IPS-NIHi11 (cell line): ENCODE measurements at places on chromosomes 4 and X.
A peak's percentile ranks its signal among the peaks of the same experiment; 100 is the strongest.

- no peak for DNase-seq
Observed at GRCh38 chr4:158166701-158167100, 6.1 kb downstream of the GASK1B start.

DNA sequence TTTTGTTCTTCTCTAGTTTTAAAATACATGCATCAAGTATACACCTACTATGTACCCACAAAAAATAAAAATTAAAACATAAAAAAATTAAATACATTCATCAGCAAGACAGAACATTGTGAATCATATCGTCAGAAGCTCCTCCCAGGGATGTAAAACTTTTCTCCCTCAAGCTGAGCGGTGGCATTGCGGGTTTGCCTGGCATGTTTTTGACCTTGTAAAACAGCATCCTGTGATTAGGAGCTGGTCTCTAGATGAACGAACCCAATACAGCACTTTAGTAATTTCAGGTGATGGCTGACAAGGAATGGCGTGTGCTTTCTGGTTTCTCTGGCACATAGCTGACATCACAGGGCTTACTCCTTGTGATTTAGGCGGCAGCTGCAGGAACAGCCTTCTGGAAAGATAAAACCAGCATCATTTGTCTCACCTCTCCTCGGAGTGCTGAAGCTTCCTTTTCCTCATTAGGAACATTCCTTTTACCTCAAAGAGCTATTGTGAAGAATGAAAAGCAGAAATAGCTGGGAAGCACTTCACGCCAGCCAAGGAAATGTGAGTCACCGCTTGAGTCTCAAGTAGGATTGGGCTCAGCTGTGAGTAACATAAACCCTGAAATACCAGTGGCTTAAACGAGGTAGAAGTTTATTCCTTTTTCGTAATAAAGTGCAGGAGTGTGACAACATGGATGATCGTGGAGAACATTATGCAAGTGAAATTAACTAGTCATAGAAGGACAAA is 44.3 kb downstream of the NYX start:
- peak; percentile 34 for DNase-seq

DNA sequence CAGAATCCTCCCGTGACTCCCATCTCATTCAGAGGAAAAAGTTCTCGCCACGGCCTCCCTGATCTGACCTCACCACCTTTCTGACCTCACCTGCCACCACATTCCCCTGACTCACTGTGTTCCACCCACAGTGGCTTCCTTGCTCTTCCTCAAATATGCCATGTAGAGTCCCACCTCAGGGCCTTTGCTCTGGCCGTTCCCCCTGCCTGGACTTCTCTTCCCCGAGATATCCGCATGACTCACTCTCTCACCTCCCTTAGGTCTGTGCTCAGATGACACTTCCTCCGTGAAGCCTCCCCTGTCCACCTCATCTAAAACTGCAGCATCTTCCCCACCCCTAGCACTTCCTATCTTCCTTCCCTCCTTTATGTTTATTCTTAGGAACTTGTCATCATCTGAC is 7.2 kb upstream of the TSPYL2 start:
- DNase-seq = no peak

DNA sequence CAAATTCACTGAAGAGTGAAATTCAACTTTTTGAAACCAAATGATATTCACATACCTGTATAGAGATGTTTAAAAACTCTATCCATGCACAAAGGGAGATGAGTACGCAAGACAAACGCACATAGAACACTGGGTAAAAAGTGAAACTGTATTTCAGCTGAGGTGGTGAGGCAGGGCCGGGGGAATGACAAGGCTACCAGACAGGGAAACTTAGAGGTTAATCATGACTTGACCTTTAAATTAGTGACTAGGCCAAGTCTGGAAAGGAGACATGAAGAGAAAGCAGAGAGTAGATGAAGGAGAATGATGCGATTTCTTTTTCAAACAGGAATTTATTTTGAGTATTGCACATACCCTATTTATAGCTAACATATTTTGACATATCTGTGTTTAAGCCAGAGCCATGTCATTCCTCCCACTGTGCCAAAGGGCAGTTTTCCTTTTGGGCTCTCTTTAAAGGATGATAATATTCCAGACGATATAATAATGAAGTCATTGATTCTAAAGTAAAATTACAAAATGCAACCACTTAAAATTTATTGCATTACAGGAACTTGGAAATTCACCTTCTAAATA is 49.4 kb downstream of the ARHGEF6 start:
- no peak for DNase-seq

GRCh38 chrX:45850775-45851433 is 650.2 kb upstream of the DIPK2B start:
- DNase-seq = peak; percentile 17

- DNase-seq = no peak
Observed at GRCh38 chrX:95760356-95760755, 924.3 kb upstream of the DIAPH2 start.

DNA sequence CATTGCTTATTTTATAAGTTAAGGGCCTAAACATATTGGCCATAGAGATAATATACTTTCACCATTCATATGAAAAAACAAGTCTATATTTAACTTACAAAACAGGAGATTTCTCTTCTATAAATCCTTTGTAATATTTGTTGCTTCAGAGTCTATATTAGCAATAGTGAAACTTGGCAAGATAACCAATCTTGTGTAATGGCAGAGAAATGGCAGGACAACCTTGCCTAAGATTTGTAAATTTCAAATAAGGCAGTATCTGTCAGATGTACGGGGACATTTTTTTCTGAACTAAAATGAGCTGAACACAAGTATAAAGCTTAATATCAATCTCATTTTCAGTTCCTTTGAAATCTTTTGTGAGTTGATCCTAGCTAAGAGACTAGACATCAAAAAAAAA is 17.8 kb upstream of the CPEB2 start:
- no peak for DNase-seq

DNA sequence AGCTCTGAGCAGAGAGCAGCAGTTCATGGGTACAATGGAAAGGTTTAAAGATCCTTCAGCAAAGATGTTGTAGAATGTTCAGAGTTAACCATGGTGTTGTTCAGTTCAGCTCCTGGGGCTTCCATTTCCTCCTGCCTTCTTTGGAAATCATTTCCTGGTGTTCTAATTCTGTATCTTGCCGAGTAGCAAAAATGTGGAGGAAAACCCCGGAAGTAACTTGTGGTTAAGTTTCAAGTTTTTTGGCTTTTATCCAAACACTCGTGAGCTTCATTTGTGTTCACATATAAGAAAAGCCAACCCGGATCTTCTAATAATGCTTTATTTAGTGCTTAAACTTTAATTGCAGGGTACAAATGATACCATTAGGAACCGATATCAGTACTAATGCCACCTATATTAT is 33.6 kb upstream of the ARX start:
- DNase-seq = no peak

GRCh38 chrX:31435592-31435991 is 363.8 kb upstream of the FTHL17 start:
- peak; percentile 51 for DNase-seq

DNA sequence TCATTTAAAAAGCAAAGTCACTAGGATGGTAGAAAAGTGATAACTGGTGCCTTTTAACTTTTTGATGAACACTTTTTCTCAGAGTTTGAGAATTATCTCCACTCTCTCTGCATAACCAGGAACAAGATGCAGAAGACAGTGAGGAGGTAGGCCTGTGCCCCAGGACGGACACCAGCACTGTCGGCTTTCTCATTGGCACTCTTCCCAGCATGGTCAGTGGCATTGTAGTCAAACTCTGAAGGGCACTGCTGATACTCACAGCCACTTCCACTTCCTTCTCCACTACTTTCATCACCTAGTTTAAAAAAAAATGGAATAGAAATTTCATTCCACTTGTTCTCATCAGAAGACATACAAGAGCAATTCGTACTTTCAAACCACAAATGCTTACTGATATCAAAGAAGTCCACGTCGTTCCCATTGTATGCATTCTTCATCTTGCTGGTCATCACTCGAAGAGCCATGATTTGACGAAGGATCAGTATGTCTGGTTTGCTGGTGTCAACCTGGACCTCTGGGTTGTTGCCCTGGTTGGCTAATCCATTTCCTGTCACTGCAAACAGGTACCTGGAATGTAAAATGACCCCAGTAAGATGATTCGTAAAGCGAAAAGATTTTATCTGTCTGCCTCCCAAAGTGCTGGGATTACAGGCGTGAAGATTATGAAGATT is 84.8 kb upstream of the TFDP3 start:
- DNase-seq = no peak

GRCh38 chr4:100631281-100631968 is 113.6 kb upstream of the EMCN start:
- no peak for DNase-seq

DNA sequence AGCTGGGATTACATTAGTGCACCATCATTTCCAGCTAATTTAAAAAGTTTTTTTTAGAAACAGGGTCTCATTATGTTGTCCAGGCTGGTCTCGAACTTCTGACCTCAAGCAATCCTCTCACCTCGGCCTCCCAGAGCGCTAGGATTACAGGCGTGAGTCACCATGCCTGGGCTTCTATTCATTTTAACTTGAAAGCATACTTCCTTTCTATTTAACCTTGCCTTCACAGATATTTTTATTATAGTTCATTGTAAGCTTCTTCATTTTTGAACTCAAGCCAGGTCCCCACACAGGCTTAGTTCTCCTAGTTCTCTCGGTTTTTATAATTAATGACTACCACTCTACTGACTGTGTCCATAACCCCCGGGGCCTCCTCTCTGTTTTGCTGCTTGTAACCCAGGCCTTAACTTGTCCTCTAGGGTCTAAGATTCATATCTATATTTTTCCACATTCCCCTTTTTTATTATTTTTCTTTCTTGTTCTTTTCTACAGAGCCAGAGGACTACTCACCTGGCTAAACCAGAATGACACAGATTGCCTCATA is 50.7 kb downstream of the SNX12 start:
- no peak for DNase-seq

- DNase-seq = no peak
Observed at GRCh38 chrX:45011131-45011530, 138.1 kb downstream of the KDM6A start.

GRCh38 chr4:66045913-66046312 is 375.6 kb upstream of the EPHA5 start:
- peak; percentile 10 for DNase-seq

DNA sequence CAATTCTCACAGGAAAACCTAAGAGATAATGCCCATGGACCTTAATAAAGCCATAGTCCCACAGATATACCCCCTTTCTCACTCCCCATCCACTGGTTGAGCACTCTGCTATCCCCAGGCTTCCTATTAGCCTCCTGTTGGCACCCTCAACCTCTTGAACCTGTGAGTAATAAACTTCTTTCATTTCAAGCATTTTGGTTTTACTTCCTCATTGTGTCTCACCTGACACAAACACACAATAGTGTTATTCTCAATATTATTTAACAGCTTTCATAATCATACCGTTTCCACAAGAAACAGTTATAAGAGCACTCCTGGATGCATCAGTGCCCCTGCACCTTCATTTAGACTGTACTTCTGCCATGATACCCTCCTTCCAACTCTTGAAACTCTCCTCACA is 56.8 kb downstream of the TRPC5 start:
- no peak for DNase-seq

DNA sequence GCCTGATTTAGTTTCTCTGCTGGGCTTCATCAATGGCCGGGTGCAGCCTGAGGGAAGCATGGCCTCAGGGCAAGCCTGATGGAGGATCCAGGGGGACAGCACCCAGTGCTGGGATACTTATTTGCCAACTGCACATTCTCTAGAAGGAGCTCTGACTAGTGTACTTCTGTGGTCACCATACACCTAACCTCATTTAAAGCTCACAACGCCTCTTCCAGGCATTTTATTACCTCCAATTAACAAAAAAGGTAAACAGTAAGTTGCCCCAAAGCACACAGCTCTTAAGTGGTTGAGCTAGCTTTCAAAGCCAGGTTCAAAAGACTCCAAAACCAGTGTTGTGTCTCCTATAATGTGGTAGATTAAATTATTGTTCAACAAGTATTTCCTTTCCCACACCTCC is 26.8 kb upstream of the ATXN3L start:
- no peak for DNase-seq

DNA sequence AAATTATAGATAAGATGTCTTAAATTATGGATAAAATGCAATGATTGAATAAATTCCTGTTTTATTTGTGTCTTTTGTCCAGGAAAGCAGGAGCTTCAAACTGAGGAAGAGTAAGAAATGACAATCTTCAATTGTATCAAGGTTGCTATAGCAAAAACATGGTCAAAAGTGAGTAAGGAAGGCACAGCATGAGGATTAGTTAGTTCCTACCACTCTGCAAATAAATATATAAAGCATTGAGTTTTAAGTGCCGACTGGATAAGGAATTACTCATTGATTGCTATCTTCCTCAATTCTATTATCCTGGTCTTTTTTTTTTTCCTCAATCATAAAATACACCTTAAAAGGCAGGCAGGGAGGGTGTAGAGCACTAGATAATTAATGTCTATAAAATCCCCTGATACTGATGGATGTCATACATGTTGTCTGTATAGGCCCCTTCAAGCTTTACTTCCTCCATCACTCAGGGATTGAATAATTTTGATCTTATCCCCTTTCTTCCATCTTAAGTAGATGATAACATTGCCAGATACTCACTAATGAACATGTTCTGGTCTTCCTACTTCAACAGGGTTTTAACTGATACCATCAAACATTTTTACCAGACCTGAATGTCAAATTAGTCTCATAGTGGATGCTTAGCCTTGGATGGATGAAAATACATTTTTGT is 86.6 kb downstream of the MID1 start:
- DNase-seq = no peak

- no peak for DNase-seq
Observed at GRCh38 chr4:68368691-68369131, 18.8 kb upstream of the YTHDC1 start.

GRCh38 chr4:13329963-13330362 is 154.2 kb downstream of the RAB28 start:
- no peak for DNase-seq

- no peak for DNase-seq
Observed at GRCh38 chrX:39762266-39762841, 335.4 kb downstream of the BCOR start.

- no peak for DNase-seq
Observed at GRCh38 chr4:142485452-142485851, 360.6 kb downstream of the INPP4B start.

DNA sequence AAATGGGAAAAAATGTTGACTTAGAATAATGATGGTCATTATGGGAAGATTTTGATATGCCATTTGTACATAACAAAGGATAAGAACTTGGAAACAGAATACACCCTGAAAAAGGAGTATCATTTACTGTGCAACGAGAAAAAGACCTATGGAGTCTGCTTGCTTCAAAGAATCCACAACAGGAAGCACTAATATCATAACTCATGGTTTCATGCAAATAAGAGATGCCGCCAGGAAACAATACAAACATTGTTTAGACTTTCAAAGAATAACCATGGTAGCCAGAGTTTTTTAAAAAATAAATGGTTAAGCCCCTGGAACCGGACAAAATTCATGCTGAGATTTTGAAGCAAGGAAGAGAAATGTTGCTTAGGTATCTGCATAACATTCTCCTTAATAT is 139.9 kb upstream of the ETNPPL start:
- no peak for DNase-seq
